Stimulated activated effector memory CD8-positive, alpha-beta T cell treated with anti-CD3 and anti-CD28 coated beads, Interleukin-12 subunit alpha, Interleukin-12 subunit beta, amount 100 ng/mL, for 72 hours (primary cell): ENCODE measurements at places on chromosomes 2 and 18.
A peak's percentile ranks its signal among the peaks of the same experiment; 100 is the strongest.

DNA sequence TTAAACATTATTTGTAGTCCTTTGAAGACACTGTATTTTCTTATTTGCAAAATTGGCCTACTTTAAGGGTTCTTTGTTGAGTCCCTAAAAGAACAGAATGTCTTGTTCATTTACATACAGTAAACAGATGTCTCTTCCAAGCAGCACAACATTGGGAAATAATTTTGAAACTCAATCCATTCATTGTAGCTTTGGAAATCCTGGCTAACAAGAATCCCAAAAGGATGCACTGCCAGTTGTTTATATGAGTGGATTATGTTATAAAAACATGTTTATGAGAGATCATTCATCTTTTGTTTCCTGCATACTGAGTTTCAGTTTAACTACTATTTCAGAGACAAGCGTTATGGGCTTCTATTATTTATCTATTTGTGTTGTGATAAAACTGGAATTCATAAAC, 499.3 kb downstream of the PID1 start:
- no peak for DNase-seq

DNA sequence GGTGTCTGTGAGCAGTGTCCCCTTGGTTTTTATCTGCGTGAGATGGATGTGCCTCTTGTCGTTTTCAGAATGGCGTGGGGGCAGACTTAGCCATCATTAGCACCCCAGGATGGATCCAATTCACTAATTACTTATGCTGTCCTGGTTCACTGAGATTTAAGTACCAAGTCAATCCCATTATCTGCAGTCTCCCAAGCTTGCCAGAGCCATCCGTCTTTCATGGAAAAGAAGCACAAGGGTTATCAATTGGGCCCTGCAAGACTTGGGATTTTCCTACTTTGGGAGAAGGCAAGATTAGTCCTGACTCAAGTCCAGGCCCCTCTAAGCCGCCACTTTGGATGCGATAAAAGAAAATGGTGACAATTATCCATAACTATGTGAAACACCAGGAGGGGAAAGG, 404.0 kb downstream of the TMEM182 start:
- no peak for DNase-seq

DNA sequence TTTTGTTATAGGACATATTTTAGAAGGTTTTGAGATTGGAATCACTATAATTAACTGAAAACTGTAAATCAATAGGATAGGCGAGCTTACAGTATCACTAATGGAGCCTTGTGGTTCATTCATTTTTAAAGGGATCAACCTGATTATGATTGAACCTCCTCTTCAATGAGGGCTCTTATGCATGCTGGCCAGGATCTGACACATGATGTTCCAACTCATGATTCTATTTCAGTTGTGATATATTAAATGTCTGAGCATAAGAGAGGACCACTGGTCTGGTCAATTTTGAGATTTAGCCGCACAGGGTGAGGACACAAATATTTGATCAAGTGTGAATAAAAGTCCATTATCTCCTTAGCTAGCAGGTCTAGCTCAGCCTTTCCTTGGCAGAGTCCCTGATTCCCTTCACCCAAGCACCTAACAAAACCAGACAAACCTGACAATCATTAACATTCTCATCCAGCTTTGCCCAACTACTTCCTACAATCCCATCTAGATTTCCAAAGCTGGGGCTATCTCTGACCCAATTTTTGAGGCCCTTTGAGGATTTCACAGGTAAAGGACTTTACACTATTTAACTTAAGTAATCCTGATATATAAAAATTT, 6.9 kb upstream of the MAP4K4 start:
- DNase-seq = no peak

- no peak for DNase-seq
Observed at GRCh38 chr2:226526716-226527115, 272.9 kb downstream of the IRS1 start.

DNA sequence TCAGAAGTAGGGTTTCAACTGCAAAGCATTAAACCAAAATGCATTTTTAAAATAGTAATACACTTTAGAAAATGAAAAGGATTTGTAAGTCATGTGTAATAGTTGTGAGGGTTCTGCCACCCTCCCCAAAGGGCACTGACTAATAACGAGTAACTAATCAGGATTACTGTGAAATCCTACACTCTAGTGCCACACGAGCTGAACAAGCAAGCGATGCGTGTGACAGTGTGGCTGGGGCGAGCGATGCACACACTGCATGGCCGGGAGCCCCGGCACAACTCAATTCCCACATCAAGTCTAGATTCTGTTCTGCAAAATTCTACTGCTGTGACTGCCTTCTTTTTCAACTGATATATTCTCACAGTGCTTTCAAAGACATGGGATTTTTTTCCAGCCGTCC, 156.4 kb downstream of the SEPTIN10 start:
- DNase-seq = no peak

- no peak for DNase-seq
Observed at GRCh38 chr2:1748176-1748740, 3.9 kb upstream of the PXDN start.

DNA sequence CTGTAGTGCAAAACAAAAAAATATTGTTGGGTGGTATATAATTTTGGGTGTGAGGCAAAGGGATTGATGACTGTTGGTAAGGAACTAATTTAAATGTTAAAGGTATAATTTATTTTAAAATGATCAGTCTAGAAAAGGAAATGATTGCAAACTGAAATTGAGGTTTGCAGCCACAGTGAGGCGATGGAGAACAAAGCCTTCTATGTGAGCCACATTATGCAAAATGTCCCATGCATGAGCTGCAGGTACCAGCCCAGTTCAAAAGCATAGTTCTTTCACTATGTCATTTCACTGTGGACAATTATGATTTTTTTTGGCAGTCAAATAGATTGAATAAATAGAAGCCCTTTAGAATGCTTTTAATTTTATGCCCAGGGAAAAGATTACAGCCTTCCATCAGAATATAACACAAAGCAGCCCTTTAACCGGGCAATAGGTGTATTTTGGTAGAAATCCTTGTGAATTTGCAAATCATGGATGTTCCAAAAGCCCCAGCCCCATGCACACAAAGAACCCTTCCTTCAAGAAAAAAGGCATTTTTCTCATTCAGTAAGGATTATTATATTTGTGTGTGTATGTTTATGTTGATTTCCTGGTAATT, 1.7 kb downstream of the MAP2 start:
- no peak for DNase-seq

GRCh38 chr2:10057231-10058107, 14.1 kb downstream of the KLF11 start:
- no peak for DNase-seq

DNA sequence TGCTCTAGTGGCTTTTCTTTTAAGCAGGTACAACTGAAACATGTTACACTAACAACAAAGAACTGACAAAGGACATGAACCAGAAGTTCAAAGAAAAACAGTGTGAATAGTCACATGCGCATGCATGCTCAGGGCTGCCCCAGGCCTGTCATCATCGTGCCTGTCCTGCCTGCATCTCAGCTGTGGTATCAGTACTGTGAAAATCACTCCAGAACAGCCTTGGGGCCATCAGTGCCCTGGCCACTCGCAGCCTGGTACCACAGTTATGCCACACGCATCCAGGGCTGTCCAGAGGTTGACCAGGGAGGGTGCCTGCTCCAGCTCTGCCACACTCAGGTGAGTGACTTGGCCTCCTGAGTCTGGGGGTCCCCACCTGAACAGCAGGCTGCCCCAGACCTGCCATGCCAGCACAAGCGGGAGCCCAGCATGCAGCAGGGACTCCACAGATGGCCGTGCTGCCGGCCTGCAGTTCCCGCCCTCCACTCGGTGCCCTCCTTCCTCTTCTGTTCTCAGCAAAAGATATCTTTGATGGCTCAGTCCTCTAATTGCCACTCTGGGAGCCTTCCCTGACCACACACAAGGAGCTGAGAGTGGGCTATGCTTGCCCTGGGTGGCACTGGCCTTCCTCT, 12.3 kb downstream of the LIMS2 start:
- DNase-seq = no peak

DNA sequence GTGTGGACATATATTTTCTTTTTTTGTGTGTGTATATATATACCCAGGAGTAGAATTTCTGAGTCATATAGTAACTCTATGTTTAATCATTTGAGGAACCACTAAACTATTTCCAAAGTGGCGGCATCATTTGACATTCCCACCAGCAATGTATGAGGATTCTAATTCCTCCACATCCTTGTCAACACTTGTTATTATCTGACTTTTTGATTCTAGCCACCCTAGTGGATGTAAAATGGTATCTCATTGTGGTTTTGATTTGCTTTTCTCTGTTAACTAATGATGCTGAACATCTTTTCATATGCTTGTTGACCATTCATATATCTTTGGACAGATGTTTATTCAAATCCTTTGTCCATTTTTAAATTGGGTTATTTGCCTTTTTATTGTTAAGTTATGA, 120.3 kb downstream of the TGFA start:
- no peak for DNase-seq

DNA sequence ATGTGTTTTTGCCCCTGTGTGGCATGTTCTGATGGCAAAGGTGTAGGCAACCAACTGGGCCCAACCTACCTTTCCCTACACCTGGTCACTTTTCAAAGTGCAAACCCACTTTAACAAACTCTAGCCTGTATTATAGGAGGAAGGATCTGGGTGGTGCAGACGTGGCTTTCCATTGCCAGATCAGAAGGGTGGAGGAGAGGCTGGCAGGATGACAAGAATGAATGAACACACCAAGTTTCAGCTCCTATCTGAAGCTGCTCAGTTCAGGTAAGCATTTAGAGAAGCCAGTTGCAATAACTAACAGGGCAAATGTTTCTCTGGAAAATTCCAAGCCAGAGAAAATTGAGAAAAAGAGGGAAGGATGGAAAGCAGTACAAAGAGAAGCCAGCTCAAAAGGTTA, 707 bp upstream of the SERPINB7 start:
- no peak for DNase-seq

GRCh38 chr2:12951657-12951973, 234.9 kb downstream of the TRIB2 start:
- DNase-seq = no peak

GRCh38 chr2:232419245-232420072, 12.8 kb downstream of the ALPG start:
- DNase-seq = no peak

DNA sequence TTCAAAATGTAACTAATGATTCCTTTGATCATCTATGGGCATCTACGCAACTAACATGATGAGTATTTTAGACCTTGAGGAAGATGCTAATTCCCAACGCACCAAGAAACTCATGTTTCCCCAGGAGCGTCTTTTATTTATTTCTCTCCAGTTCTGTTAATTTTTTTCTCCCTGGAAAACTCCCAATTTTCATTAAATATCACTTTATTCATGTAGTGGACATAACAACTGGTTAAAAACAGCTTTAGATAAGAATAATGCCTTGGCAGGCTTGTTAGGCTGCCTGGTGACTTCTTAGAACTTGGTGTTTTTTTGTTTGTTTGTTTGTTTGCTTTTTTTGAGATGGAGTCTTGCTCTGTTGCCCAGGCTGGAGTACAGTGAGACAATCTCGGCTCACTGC, 62.9 kb upstream of the ZFP36L2 start:
- DNase-seq = no peak

DNA sequence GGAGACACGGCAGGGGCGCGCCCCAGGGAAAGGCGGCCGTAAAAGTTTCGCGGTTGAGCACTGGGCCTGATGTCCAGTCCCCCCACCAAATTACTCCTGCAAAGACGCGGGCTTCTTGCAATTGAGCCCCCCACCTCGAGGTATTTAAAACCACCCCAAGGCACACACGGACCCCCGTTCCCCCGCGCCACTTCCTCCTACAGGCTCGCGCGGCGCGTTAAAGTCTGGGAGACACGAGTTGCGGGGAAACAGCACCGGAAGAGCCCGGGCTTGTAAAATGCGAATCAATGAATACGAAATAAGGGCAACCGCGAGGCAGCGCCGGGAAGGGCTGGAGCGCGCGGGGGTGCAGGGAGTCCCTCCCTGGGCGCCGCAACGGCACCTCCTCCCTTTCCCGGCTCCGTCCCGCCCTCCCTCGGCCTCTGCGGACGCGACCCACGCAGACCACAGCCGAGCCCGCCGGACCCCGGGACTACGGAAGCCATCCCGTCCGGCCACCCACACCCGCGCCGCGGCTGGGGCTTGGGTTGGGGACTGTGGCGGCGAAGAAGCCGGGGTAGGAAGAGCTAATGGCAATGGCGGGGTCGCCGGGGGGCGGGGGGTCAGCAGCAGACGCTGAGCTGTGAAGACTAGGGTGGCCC, 918 bp upstream of the NETO1 start:
- no peak for DNase-seq

- no peak for DNase-seq
Observed at GRCh38 chr2:101534149-101534611, 59.3 kb upstream of the RFX8 start.

DNA sequence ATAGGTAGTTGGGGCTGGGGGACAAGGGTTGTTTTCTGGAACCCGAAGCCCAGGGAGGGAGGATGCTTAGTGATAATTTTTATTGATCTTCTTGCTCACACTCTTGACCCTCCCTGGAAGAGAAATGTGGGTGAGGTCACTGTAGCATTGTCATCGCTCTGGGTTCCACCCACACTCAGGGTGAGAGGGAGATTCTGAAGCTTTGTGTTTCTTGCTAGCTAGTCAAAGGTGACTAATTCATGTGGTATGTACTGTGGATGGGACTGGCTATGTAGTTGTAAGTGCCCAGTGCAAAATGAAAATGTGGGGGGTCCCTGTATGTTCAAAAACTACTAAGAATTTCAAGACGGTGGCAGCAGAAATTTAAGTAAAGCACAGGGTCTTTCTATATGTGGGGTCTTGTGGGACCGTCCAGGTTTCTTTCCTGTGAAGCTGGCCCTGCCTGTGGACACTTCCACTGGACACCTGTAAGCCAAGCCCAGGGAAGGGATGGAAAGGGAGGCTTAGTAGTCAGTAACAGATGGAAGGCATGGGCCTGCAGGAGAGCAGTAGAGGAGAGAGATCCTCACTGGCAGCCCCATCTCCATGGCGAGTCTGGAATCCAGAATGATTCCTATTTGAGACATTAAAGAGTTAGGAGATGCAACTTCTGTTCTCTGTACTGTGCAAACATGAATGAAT, 35.0 kb downstream of the TSN start:
- no peak for DNase-seq

DNA sequence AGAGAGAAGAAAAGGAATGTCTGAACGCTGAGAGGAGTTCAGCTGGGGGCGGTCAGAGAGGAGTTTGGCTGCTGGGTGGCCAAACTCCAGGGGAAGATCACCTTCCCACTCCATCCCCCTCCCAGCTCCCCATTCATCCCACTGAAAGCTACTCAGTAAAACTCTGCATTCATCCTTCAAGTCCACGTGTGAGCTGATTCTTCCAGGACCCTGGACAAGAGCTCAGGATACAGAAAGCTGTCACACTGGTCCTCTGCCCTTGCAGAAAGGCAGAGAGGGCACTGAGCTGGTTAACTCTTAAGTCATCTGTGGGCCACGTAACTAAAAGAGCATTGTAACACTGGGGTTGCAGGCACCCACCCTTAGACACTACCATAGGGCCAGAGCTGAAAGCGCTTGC, 132.1 kb upstream of the ARL4C start:
- peak; percentile 44 for DNase-seq

DNA sequence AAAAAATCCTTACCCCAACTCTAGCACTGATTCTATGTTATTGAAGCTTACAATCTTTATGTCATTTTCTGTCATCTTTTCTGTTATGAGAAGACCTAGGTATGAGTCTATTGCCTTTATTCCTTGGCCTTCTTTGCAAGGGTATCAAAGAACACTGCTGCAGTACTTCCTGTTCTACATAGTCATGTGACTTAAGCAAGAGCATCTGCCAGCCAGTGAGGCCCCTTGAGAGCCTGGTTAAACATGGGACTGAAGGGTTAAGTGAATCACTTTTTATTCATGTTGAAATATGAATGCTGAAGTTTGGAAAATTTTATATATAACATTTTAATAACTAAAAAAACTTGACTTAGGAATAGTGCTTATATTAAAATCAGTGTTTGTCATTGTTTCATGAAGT, 844 bp upstream of the CPS1 start:
- no peak for DNase-seq
